Camera-type eye (tissue), 1 donor: ENCODE measurements at places on chromosomes 3 and 15. TPM values are rescaled to one million over a fixed set of nuclear protein-coding genes. Genes with fewer than 3 reads are reported as not detected.

RPP14 gene
- 17.6 TPM for total RNA-seq

FAM3D gene
- 6.4 TPM for total RNA-seq

USP8 gene
- 75.6 TPM for total RNA-seq

AADACL2 gene
- 1.3 TPM for total RNA-seq

PDCD10 gene
- 54.4 TPM for total RNA-seq
